NCI-H2081 (cell line): ENCODE measurements at places on chromosomes 5 and 9.
A peak's percentile ranks its signal among the peaks of the same experiment; 100 is the strongest.

DNA sequence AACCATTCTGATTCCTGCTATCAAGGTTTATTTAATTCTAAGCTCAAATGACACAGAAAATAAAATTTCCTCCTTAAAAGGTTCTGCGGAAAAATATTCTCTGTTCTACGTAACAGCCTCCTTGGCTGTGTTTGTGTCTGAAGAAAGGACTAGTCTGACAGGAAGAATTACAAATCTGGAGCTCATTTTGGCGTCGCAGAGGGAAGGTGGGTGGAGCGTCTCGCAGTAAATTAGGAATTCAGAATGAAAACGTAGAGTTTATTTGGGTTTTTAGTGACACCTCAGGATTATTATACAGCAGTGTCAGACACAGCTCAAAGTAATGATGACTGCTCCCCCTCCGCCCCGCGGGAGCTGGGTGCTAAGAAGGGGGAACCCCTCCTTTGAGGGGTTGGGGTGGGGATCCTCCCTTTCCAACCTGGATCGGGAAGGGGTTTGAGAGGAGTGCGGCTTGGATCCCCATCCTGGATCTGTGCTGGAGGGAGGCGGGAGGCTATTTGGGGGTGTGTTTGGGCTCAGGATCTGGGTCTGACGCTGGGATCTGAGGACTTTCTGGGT is 933 bp upstream of the TGFBR1 start:
- no peak for DNase-seq

GRCh38 chr5:63555874-63556273 is 406.4 kb downstream of the HTR1A start:
- DNase-seq: no peak

- no peak for DNase-seq
Measured at GRCh38 chr5:31412324-31412723, 119.6 kb downstream of the DROSHA start.

- no peak for DNase-seq
Measured at GRCh38 chr5:125696762-125697161, 726.4 kb upstream of the GRAMD2B start.

DNA sequence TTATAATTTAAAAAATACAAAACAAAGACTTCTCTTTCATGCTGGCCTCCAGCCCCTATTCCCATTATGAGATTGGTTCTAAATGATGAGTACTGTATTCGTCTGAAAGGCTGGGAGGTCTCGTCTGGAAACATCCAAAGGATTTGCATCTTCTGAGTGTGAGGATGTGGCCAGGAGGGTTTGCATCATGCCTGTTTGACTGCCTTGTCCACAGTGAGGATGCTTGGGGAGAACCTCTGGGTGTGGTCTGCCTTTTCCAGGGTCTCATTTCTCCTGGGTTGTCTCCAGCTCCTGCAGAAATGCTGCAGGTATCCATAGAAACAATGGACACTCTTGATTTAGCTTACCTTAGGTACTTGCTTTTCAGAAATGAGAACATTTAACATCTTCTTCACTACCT is 26.4 kb upstream of the CXCL14 start:
- no peak for DNase-seq

- no peak for DNase-seq
Measured at GRCh38 chr9:103371152-103371551, 376.0 kb downstream of the CYLC2 start.

GRCh38 chr9:79562749-79563386 is 8.9 kb upstream of the TLE4 start:
- DNase-seq: no peak

DNA sequence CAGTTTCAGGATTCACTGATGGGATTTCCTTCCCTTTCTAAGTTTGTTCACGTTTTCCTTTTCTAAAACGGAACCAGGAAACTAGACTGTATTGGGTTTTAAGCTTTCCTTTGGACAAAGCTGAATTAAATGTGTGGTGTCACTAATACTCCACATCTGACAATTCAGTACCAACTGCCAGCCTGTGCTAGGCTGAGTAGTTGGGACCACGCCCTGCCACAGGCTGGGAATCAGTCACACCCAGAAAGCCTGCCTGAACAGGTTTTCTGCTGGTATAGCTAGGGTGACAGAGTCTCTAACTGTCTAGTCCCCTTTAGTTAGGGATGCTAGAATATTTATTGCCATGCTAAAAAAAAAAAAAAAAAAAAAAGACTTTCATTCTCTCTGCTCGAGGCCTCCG is 15.6 kb downstream of the SPACA9 start:
- DNase-seq: no peak

GRCh38 chr5:100550531-100551051 is 15.4 kb downstream of the FAM174A start:
- DNase-seq: no peak

DNA sequence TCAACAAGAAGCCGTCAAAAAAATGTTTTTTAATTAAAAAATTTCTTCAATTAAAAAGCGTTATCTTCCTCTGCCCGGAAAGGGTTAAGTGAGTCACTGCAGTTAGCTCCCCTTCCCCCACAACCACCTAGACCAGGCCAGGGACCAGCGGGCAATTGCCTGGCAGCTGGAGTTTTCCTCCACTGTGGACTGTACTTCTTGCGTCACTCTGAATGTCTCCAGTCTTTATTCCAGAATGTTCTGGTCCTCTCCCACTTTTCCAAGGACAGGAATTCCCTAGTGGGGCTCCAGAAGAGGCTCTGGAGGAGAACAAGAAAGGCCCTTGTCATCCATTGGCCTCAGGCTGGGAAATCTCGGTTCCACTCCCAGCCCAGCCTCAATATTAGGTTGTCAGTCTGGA is 114.0 kb downstream of the C9orf50 start:
- no peak for DNase-seq

DNA sequence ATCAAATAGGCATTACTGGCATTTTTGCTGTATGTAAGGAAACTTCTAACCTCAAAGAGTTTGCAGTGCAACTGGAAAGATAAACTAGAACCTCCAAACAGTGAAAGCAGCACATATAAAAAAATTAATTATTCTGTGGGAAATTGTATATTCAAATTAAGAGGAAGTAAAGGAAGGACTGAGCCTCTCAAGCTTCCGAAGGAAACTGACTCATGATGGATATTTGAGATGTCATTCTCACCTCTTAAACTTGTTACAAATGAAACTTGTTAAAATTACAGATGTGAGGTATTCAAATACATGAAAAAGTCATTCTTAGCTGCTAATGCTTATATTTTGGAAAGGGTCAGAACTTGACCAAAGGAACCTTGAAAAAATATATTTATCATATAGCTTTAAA is 538.7 kb downstream of the PDE4D start:
- no peak for DNase-seq

DNA sequence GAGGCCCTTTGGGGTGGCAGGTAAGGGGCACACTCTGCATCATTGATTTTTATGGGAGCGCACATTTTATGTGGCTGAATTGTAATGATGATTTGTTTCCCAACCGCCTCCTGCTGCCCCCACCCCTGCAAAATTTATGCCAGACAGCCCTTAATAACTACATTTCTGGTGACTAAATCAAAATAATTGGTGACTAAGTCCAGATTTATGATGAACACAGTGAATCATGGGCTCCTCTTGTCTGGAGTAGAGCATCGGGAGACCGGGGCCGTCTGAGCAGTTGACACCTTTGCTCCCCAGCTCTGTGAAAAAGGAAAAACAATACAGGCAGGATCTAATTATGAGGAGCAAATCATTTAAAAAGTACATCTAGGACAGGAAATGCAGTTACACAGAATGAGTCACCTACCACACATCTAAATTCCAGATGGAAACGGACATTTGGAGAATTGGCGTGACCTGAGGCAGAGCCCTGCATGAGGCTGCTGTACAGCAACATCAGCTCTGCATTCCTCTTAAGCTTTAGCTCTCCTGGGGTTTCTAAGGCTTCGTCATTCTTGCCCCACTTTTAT is 58.9 kb downstream of the DOCK2 start:
- DNase-seq: no peak

- DNase-seq: no peak
Measured at GRCh38 chr5:133230823-133231578, 179.2 kb downstream of the HSPA4 start.

- peak; percentile 3 for DNase-seq
Measured at GRCh38 chr5:159402311-159402710, 72.0 kb upstream of the IL12B start.

- no peak for DNase-seq
Measured at GRCh38 chr9:89988458-89988857, 383.6 kb downstream of the GADD45G start.

DNA sequence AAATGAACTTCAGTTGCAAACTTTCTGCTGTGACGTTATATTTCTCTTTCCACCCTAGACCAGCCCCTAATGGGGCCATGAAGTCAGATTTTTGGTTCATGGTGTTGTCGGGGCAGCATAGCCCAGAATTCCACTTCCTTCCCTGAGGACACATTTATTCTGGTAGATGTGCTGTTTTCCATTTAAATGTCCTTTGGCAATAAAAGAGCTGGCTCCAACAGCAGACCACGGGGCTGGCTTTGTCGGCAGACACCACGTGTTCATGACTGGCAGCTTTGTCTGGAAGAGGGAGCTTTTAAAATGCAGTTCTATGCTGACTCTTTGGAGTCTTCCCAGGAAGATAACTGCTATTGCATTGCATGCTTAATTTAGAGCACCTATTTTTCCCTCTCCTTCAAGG is 17.6 kb upstream of the LCP2 start:
- DNase-seq: no peak

GRCh38 chr5:41191249-41191648 is 22.1 kb downstream of the C6 start:
- no peak for DNase-seq

- DNase-seq: no peak
Measured at GRCh38 chr5:173454736-173455598, 126.8 kb upstream of the STC2 start.

DNA sequence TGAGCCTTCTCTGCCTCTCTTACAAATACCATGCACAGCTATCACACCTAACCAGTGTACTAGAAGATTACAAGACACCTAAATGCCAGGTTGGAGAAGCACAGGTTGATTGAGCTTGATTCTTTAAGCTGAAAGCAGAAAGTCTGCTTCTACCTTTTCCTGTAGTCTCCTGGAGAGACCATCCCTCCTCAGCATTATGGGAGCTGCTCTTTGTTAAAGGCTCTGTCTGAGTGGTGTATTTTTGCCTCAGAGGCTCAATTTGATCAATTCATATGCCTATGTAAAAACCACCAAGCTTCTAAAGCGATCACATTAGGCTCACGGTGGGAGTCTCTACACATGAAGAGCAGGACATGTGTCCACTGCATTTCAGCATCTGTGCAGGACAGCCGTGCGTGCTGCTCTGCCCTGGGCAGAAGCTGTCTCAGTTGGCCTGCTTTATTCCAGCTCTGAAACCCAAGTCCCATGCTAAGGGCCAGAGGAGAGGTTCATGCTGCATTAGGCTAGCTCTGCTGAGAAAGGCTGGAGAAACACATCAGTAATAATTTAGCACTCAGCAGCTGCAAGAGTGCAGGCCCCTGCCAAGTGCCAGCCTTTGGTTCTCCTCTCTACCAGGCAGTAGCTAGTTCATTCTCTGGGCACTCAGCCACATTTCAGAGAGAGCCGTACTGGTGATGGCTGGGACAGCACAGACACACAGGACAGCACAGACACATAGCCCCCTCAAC is 41.7 kb downstream of the TMEM167A start:
- peak; percentile 47 for DNase-seq

- no peak for DNase-seq
Measured at GRCh38 chr9:121779381-121780117, 128.1 kb downstream of the DAB2IP start.

GRCh38 chr5:107425541-107426031 is 245.2 kb downstream of the EFNA5 start:
- DNase-seq: no peak

- DNase-seq: no peak
Measured at GRCh38 chr9:87461256-87461655, 36.4 kb upstream of the DAPK1 start.

DNA sequence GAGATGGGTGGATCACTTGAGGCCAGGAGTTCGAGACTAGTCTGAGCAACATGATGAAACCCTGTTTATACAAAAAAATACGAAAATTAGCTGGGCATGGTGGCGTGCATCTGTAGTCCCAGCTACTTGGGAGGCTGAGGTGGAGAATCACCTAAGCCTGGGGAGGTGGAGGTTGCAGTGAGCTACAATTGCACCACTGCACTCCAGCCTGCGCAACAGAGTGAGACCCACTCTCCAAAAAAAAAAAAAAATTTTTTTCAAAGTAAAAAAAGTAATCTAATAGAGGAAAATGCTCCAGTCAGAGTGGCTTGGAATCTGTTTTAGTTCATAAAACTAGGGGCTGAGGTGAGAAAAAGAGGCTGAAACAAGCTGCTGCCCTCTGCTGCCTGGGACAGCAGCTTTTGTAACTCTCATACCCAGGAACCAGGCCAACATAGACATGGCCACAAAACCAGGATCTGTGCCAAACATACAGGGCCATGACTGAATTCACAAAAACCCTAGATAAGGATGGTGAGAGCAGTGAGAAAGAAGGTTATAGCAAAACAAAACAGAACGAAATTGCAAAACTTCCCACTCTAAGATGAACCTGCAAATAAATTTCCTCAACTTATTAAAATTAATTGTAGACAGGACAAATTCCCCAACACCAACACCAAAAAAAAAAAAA is 13.1 kb upstream of the DCAF12 start:
- no peak for DNase-seq

DNA sequence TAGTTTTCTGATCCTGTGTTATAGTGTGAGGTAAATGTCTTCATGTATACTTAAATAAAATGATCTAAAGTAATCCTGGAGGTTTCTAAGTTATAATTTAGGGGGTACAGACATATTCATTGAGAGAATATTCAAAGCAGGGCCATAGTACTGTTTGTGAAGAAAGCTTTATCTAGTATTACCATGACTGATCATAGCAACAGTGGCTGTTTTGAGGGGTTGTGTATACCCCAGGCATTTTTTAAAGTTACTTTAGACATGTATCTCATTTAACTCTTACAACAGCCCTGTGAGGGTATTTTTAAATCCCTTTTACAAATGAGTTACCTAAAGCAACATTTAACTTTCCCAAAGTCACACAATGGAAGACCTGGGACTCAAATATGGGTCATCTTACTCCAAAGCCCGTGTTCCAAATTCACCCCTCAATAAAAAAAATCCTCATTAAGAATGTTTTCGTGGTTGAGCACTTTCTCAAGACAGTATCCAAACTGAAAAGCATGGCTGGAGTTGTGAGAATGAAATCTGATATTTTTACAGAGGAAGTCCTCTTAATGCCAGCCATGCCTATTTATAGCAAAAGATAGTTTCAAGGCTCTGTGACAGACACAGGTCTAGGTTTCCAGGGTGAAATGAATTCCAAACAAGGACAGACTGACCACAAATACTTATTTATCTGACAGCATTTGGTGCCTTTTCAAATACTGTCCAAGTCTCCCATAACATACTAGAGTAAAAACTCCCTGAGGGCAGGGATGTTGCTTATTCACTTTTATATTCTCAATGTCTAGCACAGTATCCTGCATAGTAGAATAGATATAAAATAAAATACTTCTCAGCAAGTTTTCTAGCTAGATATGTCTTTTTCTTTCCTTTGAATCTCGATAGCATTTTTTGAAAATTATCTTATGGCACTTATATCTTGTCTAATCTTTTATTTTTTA is 10.4 kb downstream of the STOM start:
- DNase-seq: no peak

GRCh38 chr5:26003966-26004365 is 1034.4 kb downstream of the CDH9 start:
- DNase-seq: no peak

- no peak for DNase-seq
Measured at GRCh38 chr5:128111818-128112448, 28.4 kb downstream of the SLC12A2 start.

- DNase-seq: no peak
Measured at GRCh38 chr9:137395666-137396010, 27.3 kb downstream of the EXD3 start.

GRCh38 chr9:131530920-131531832 is at the start of gene UCK1:
TSS of gene UCK1 (minus strand) at chr9:131531263. CDS start at chr9:131531174, 89 bp downstream.
- DNase-seq: peak; percentile 87

- peak; percentile 63 for DNase-seq
Measured at GRCh38 chr9:8816361-8816760, 1016.8 kb upstream of the DMAC1 start.
